ENCODE measurements at places on chromosomes 2 and 18.

- DNase-seq: no peak
Observed at GRCh38 chr2:112005406-112006075, 49.5 kb upstream of the TMEM87B start.

- peak; percentile 77 for DNase-seq
Observed at GRCh38 chr2:226995625-226996041, 159.8 kb downstream of the RHBDD1 start.

- peak; percentile 49 for DNase-seq
Observed at GRCh38 chr18:54109131-54109683, 115.3 kb downstream of the MBD2 start.

GRCh38 chr18:73791081-73791480 lies 356.6 kb downstream of the FBXO15 start:
- DNase-seq: peak; percentile 79

DNA sequence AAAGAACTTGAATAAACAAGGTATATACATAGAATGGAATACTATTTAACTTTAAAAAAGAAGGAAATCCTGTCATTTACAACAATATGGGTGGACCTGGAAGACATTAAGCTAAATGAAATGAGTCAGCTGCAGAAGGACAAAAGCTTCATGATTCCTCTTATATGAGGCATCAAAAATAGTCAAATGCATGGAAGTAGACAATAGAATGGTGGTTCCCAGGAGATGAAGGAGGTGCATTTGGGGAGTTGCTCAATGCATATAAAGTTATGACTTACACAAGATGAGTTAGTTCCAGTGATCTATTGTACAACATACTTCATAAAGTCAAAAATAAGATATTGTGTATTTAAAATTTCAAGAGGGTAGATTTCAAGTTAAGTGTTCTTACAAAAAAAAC lies 426.1 kb upstream of the UBE2E3 start:
- no peak for DNase-seq

DNA sequence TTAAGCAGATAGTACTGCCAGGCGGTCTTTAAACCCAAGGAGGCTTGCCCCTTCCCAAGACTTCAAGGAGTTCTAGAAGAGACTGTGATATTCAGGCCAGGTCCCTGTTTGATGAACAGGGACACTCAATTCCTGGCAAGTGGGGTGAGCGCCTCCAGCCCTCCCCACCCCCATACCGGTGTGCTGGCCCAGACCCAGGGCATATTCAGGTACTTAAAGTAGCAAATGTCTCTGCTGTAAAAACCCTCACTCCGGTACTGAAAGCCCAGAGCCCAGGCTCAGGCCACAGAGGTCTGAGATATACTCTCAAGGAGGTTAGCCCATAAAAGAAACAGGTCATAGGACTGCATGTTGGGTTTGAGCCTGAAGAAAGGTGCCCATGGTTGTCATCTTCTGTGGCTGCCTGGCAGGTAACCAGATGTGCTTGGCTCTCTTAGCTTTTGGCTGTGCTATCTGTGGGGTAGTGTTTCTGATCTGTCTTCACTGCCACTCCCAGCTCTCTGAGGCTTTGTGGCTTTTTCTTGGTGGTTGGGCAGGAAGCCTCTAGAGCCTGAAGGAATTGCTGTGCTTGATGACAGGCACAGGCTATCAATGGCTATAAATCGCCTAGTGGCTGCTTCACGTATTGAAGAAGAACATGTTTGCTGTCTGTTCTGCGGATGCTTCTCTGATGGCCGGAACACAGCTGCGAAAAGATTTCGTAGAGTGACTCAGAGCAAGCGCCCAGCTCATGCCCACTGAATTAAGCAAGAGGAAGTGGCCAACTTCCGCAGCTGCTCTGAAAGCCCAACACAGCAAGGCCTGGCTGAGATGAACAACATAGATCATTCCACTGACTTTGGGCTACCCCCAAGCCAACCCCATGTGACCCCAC lies 63.3 kb upstream of the ALPP start:
- peak; percentile 72 for DNase-seq

DNA sequence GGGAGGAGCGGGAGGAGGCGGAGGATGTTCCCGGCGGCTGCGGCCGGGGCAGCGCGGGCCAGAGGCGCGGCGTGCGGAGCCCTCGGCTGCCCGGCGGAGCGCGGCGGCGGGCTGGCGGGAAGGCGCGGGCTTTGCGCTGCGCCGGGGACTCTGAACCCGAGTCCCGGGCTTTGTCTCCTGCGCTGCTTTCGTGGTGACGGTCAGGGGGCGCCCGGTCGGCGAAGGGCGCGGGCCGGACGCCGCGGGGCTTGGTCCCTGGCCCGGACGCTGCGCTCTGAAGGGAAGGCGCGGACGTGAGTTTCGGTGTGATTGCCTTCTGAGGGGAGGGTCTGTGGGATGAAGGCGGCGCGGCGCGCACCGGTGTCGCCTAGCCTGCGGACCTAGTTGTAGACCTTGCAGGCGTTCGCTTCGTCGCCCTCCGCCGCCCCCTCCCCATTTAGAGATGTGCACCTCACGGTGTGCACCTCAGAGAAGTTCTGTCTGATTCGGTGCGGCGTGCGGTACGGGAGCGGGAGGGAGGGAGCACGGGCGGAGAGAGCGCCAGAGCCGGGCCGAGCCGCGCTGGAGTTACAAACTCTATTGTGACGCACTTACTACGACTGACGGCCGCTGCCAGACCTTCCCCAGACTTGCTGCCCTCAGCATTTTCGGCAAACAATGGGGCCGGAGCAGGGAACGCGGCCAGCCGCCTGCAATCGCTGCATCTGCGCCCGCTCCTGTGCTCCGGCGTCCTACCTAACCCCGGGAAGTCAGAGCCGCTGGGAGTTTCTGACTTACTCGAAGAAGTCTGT lies 2.1 kb downstream of the BCL2L11 start:
- DNase-seq: peak; percentile 64

DNA sequence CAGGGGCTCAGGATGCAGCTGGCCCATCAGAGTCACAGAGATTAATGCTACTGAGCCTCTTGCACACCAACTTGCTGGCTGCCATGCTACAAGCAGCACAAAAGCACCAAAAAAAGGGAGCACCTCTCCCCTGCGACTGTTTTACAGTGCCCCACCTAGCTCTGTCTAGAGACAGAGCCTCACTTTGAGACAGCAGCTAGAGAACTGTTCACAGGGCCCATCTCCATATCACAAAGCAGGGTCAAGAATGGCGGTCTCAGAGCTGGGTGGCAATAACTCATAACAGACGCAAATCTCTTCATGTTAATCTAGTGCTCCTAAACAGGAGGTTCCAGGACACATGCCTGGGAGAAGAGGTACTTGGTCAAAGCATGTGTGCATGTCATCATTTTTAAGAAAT lies 953.0 kb downstream of the DCDC2C start:
- DNase-seq: no peak

GRCh38 chr2:109677835-109678580 lies 63.8 kb downstream of the SOWAHC start:
- DNase-seq: no peak

GRCh38 chr2:61575447-61575859 lies 37.3 kb upstream of the XPO1 start:
- no peak for DNase-seq

DNA sequence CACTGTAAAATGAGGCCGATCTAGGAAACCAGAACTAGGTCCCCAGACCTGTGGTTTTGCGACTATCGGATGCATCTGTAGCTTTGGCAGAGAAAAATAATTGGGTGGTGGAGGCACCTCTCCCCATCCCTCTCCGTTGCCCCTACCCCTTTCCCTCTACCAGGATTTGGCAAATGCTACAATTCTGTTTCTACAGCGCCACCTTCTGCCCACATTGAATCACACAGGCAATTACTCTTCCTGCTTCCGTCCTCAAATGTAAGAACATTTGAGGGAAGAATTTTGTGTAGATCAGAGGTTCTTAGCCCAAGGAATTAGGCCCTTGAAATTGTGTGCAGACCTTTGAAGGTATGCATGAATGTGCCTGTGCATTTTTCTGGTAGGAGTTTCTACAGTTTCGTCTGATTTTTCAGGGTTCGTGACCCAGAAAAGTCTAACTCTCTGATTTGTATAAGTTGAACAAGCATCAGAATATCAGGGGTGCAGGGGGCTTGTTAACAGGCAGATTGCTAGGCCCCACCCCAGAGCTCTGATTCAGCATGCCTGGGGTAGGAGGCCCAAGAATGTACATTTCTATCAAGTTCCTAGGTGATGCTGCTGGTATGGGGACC lies 11.2 kb downstream of the ATP6V1B1 start:
- DNase-seq: peak; percentile 51

- DNase-seq: no peak
Observed at GRCh38 chr2:7121851-7122250, 204.6 kb downstream of the RNF144A start.

- DNase-seq: no peak
Observed at GRCh38 chr2:178909507-178909906, 102.3 kb upstream of the TTN start.

DNA sequence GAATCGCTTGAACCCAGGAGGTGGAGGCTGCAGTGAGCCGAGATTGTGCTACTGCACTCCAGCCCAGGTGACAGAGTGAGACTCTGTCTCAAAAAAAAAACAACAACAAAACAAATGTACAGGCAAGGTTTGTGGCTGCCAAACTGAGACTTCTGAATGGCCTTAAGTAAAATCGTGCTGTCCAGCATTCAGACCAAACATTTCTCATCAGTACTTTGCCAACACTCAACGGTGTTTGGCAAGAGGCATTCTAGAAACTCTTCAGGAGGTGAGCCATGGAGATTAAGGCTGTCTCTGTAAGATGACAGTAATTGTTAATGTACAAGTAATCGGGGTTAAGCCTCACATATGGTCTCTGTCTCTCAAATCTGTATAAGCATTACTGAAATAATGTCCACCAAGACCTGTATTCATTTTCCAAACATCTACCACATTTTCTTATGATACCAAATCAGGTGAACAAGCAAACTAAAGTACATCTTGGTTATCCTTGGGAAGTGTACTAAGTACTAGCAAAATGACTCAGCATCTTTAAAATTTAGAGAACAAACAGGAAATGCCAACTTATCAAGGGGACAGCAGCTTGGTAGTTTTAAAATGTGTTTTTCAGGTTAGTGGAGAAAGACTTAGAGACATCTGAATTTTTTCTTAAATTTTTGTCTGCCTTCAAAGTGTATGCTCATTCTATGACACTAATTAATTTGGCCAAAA lies 29.3 kb downstream of the SERPINE2 start:
- DNase-seq: no peak

- no peak for DNase-seq
Observed at GRCh38 chr2:229748950-229749349, 34.6 kb upstream of the DNER start.

GRCh38 chr2:238378230-238379095 lies 48.3 kb upstream of the ASB1 start:
- DNase-seq: no peak

DNA sequence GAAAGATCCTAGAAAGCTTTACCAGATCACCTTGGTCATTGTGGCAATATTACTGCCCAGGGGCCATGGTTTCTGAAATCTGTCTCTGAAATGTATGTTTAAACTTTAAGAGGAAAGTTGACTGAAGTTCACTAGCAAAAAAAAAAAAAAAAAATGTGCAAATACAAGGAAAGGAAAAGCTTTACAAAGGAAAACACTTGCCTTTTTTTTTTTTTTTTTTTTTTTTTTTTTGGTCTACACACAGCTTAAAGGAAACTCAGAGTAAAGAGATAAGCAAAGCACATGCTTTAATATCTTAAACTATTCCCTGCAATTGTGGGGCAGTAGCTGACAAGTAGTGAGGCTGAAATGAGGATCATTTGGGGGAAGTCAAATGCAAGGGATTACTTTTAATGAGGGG lies 174.2 kb upstream of the EPAS1 start:
- no peak for DNase-seq

- no peak for DNase-seq
Observed at GRCh38 chr2:219334076-219334475, 1.5 kb upstream of the RESP18 start.

GRCh38 chr2:216922175-216922780 lies 62.4 kb upstream of the TNP1 start:
- DNase-seq: no peak

GRCh38 chr18:9434122-9434701 lies 41.1 kb upstream of the RALBP1 start:
- DNase-seq: no peak

DNA sequence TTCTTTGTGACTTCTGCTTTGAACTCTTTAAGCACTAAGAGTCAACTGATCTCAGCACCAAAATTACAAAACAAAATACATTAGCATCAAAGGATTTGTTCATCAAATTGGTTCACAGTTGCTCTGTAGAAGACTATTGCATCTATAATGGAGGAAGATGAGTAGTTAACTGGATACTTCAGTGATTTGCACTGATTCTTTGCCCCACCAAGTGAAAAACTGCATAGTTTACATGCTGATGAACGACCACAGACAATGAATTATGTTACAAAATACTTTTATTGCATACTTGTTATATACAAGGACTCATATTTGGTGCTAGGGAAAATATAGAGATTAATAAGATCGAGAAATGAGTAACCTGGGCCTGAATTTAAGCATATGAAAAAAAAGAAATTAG lies 107.2 kb downstream of the SCG2 start:
- DNase-seq: peak; percentile 86

GRCh38 chr2:169583518-169583917 lies 633 bp upstream of the PPIG start:
- no peak for DNase-seq

DNA sequence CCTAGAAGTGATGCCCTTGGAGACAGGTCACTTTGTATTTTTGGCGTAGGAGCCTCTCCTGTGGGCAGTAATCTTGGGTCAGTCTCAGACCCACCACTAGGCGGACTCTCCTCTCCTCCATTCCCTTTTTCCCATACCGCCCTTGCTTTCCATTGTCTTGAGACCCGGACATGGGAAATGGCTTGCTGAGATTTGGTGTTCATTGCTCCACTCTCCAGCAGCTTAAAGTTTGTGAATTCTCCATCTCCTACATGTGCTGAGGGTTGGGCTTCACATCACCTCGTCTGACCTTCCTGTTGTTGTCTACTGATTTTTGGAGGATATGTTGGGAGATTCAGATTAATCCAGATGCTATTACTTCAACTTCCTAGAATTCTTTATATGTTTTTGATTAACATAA lies 159.2 kb upstream of the RAB12 start:
- no peak for DNase-seq

GRCh38 chr2:215550331-215550730 lies 114.5 kb upstream of the FN1 start:
- DNase-seq: no peak

DNA sequence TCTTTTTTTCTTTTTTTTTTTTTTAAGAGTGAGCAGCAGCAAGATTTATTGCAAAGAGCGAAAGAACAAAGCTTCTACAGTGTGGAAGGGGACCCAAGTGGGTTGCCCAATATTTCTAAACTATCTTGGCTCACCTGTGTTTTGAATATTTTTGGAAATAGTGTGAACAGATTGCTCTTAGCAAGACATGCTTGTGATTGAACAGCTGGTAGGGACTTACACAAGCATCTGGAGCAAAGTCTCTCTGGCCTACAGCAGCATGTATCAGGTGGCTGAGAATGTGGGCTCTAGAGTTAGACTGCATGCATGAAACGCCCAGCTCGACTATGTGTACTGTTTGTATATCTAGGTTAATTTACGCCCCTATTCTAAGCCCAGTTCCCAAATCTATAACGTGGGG lies 40.3 kb upstream of the FBXO11 start:
- DNase-seq: no peak

- DNase-seq: no peak
Observed at GRCh38 chr18:78168526-78168925, 811.1 kb upstream of the SALL3 start.

- DNase-seq: no peak
Observed at GRCh38 chr2:212109217-212109616, 429.4 kb downstream of the ERBB4 start.

- DNase-seq: no peak
Observed at GRCh38 chr18:5895876-5896740, 786 bp upstream of the TMEM200C start.

All from fibroblast of upper back skin (primary cell).